ENCODE measurements at places on chromosomes 1 and 21.

DNA sequence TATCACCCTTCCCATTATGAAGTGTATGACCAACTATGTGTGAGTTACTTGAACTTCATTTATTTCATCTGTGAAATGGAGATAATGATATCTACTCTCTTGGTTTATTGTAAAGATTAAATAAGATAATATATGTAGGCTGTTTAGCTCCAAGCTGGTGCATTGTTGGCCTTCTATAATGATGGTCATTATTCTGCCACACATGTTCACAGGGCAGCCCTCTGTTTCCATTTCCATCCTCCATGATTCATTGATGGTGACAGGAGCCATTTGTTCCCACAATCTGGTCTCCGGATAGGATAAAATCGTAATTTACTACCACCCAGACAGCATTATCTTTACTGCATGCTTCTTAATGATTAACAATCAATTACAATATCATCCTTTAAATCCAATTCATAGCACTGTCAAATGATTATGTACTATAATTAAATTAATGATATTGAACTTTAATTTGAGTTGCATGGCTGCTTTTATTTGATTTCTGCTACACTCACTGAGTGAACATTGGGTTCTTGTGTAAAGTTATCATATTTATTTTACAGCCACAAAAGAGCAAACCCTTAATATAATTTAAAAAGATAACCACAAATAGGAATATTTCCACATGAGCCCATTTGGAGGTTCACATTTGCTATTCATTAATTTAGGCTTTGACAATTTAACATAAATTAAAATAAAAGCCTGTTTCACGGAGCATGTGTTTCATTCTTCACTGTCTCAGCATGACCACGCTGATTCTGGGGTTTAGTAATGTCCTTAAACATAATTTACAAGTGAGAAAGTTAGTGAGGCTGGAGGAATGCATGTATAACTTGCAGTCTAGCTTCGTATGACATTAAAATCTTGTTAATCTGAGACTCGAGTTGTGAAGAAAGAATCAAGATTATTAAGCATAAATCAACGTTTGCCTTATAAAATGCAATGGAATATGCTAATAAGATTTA, 596.4 kb upstream of the ZRANB2 start:
- no peak for DNase-seq

GRCh38 chr1:67355745-67356424, 48.2 kb downstream of the IL12RB2 start:
- DNase-seq = no peak

DNA sequence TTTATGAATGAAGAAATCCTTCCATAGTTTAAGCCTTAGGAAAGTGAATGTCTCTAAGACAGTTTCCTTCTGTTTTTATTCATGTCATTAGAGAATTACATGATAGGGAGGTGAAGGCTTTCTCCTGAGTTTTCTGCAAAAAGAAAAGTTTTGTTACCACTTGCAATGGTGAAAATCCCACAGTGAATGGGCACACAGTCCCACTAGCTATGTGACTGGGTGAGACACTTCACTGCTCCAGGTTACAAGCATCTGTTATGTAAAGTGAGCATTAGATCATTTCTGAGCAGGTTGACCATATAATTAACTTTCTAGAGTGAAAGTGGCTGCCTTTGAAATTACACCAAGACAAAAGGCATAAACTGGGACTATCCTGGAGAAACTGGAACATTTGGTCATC, 38.9 kb upstream of the GREM2 start:
- DNase-seq = no peak

GRCh38 chr21:44874497-44875315, 1.2 kb upstream of the PTTG1IP start:
- no peak for DNase-seq

GRCh38 chr1:243443557-243443956, 187.7 kb downstream of the SDCCAG8 start:
- DNase-seq = no peak

DNA sequence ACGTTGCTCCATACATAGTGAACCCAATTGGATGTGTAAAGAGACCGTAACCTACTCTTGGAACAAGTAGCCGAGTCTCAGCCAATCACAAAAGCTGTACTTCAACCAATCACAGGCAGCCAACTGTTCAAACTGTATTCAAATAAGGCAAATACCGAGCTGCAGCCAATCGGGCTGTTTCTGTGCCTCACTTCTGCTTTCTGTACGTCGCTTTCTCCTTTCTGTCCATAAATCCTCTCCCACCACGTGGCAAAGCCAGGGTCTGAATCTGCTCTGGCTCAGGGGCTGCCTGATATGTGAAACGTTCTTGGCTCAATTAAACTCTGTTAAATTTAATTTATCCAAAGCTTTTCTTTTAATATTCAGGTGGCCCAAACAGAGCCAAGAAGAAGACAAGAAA, 210.3 kb downstream of the URB2 start:
- DNase-seq = no peak

DNA sequence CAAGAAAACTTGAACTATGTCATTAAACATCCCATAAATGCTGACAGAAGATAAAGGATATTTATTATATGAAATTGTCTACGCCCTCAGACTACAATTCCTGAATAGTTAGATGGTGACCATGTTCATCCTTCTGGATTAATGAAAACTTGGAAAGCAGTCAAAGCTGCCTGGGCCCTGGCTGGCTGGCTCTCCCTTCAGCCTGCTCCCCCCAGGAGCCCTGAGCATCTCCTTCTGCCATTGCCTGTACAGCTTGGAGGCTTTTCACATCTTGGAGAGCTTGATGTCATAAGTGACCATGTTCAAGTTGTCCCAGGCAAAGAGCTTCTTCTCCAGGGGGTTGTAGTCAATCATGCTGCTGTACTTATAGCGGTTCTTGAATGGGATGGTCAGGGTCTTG, 13.6 kb downstream of the MYOCOS start:
- DNase-seq = no peak

DNA sequence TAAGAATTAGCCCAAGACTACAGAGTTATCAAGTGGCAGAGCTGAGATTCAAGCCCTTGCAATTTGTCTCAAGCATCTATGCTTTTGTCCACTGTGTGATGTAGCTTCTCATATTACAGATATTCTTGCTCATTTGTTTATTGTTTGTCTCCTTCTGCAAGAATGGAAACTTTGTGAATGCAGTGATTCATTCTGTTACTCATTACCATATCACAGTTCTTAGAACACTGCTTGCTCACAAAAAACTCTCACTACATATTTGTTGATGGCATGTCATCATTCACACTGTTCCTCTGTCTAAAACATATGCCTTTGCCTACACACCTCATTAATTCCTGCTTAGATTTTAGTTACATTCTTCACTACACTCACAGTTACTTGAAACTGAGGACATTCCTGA, 1198.9 kb downstream of the PLA2G4A start:
- no peak for DNase-seq

DNA sequence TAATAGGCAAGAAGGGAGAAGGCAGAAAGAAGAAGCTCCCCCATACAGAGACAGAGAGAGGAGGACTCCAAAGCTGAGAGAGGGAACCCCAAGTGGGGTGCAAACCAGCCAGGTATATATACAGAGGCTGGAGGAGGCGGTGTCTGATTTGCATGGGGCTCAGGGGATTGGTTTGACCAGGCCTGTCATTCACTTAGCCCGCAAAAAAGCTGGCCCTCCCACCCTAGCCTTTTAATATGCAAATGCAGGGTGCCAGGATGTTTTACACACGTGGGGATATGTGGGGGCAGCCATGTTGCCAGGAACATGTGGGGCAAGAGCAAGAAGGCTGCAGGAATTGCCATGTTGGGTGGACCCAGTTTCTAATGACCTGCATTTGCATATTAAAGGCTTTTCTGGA, 37.0 kb upstream of the TENT5B start:
- DNase-seq = no peak

GRCh38 chr21:31180256-31181081, 142.2 kb upstream of the KRTAP19-8 start:
- DNase-seq = no peak

- DNase-seq = no peak
Observed at GRCh38 chr1:109300650-109301151, 6.1 kb downstream of the MYBPHL start.

DNA sequence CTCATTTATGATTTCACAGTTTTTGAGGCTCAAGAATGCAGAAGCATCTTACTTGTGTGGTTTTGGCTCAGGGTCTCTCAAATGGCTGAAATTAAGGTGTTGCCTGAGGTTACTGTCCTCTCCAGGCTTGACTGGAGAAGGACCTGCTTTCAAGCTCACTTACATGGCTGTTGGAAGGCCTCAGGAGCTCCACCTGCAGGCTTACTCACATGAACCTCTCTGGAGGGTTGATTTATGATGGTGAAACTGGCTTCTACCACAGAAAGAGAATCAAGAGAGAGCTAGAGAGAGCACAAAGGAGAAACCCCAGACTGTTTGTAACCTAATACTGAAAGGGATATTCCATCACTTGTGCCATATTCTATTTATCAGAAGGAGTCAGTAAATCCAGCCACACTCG, 6.2 kb upstream of the KCNK2 start:
- DNase-seq = no peak

DNA sequence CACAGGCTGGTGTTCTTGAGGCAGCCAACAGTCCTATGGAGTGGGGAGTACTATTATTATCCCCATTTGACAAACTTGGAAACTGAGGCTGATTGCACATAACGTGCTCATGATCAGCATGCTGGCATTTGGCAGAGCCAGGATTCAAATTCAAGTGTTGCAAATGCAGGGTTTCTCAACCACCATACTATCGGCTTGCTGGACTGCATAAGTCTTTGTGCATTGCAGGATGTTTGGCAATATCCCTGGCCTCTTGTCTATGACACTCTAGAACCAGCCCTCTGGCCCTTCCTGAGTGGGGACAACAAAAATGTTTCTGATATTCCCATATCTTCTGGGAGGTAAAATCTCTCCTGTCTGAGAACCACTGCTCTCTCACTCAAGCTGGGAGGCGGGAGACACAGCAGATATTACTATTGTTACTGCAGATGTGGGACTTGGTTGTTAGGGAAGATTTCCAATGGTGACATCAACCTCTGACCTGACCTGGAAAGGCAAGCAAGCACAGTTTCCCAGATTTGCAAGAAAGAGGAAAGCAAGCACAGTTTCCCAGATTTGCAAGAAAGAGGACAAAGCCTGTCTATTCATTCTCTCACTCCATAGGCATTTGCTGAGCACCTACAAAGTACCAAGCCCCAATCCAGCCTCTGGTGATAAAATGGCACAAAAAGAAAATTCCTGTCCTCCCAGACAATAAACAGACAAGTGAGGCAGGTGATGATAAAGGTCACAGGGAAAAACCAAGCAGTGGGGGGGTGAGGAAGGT, 1.0 kb upstream of the AADACL3 start:
- DNase-seq = no peak

DNA sequence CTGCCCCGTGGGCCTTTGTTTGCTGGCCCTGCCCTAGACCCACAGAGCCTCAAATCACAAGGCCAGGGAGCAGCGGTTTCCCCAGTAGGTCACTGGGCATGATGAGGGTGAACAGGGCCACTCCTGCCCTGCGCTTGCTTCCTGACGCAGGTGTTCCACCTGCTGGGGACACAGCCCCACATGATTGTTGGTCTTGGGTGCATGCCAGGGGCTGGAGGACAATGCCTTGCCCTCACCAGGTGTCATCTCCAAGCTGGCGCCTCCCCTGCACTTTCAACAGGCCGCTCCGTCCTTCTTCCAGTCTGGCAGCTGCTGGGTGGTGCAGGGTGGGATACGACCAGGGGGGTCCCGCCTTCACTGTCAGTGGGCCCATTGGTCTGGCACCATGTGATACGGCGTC, 24.3 kb downstream of the IL10RB start:
- no peak for DNase-seq

- no peak for DNase-seq
Observed at GRCh38 chr21:31235671-31236450, 108.2 kb downstream of the TIAM1 start.

GRCh38 chr1:13703128-13703513, 3.1 kb downstream of the PRDM2 start:
- no peak for DNase-seq

- no peak for DNase-seq
Observed at GRCh38 chr1:40532844-40533424, 1.5 kb downstream of the ZNF684 start.
